Fibroblast of upper back skin (primary cell): ENCODE measurements at places on chromosomes 7 and 10.

DNA sequence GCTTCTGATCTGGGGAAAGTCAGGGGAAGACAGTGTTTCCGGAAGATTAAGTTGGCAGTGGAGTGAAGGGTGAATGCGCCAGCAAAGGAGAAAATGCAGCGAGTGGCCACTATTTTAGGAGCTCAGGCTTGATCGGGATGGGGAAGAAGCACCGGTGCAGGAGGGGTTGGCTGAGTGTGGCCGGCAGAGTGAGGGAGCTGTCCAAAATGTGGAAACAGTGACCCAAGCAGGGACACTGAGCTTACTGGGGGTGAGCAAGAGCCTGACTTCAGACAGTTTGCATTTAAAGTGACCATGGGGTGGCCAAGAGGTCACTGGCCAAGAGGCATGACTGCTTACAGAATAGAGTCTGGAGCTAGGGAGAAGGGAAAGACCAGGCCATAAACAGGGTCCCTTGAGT is 79.3 kb downstream of the GOLGA7B start:
- DNase-seq, result no peak

DNA sequence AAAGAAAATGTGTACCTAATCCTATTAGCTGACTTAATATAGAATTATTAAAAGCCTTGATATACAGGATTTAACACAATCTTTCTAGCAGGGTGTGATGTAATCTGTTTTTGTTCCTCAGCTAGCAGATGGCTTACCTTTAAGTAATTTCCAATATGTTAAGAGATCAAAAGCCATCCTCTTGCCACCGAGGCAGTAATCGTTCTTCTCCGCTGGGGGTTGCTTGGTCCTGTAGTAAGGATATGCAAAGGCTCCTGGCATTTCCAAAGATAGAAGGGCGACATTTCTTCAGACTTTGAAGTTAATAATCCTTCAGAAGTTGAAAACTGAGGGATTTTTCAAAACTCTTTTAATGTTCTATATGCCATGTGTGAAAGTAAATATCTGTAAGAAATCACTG is 156.4 kb downstream of the FZD1 start:
- DNase-seq, result no peak

DNA sequence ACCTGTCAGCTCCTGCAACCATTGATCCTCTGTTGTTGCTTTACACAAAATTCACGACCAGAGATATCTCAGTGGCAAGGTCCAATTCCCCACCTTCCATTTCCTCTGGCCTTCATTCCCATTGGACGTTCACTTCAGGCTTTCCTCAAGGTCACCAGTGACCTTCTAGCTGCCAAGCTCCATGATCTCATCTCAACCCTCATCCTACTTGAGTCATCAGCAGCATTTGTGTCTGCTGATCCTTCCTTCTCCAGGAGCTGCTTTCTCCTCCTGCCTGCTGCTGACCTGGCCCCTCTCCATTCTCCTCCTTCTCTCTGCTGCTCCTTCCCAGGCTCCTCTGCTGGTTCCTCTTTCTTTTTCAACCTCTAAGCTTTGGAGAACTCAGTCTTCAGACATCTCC is 66.2 kb upstream of the C10orf90 start:
- peak; percentile 24 for DNase-seq

GRCh38 chr7:54781134-54781920 is 22.3 kb upstream of the SEC61G start:
- no peak for DNase-seq

- no peak for DNase-seq
These were observed 3.0 kb downstream of the PIP4K2A start for GRCh38 chr10:22711373-22711772.

DNA sequence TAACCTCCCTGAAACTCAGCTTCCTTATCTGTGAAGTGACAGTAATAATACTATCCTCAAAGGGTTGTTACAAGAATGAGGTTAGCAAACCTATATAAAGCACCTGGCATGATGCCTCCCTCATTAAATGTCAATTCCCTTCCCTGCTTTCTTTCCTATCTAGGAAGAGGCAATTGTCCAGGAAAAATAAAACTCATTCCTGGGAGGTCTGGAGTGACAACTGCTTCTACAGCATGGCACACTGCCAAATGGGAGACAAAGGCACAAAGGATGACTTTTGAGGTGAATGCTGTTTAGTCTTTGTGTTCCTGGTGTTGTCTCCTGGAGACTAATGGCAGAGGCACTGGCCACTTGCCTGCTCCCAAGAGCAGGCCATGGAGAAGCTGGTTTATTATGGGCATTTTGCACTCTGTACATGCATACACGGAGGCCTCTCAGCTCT is 32.2 kb upstream of the PDE1C start:
- DNase-seq, result no peak

- DNase-seq, result no peak
These were observed 85.4 kb downstream of the GPR26 start for GRCh38 chr10:123751342-123752134.

- peak; percentile 31 for DNase-seq
These were observed 140.6 kb downstream of the ALOX5 start for GRCh38 chr10:45514291-45515270.

GRCh38 chr7:82164813-82165212 is 278.8 kb downstream of the CACNA2D1 start:
- DNase-seq, result peak; percentile 93

GRCh38 chr10:132423966-132424861 is 27.2 kb downstream of the PWWP2B start:
- DNase-seq, result no peak

DNA sequence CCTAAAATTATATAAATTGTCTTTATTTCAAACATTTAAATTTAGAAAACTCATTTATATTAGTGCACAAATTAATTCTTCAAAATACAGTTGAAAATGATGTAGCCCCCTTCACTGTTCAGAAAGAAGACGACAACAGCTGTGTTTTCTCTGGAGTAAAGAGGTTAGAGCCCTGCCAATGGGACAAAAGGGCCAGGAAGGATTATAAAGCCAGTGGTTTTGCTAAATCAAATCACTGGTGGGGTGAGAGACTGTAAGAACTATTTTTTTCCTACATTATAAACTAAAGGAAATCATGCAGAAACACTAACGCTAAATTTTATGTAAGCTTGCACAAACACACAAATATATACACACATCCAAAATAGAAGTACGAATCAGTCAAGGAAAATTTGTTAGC is 386.6 kb downstream of the PARD3 start:
- DNase-seq, result no peak

DNA sequence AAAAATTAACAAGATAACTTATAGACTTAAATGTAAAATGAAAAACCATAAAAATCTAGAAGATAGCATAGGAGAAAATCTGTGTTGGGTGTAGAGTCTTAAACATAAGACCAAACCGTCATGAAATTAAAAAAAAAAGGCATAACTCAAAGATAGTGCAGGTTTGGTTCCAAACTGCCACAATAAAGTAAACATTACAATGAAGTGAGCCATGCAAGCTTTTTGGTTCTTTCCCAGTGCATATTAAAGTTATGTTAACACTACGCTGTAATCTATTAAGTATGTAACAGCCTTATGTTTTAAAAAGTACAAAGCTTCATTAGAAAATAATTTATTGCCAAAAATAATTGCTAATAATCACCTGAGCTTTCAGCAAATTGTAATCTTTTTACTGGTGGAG is 1366.5 kb upstream of the LRRTM3 start:
- DNase-seq, result no peak

DNA sequence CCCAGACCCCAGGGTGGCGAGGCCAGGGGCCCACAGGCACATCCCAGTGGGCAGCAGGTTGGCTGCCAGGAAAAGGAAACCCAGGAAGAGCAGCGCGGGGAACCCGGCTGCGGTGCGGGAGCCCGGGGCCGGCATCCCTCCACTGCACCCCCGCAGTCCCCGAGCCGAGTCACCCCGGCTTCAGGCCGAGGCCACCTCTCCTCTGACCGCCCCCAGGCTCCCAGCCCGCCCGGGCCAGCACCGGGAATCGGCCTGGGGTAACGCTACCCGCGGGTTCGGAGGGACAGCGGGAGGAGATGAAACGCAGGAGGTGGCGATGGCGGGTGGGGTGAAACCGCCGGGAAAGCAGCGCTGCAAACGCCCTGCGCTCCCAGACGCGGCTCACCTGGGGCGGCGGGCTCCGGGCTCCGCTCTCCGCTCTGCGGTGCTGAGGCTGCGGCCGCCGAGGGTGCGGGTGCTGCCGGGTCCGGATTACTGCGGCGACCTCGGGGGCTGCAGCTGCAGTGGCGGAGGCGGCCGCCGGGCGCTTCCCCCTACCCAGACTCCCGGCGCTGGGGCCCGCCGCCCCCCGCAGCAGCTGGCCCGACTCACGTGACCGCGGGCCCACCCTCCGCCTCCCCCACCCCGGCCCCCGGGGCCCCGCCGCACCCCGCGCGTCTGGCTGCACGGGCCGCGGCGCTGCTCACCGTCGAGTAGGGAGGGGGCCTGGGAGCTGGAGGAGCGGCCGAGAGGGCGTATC is at the start of gene SCRN1:
Gene SCRN1, minus strand, starts transcription at position 545 of the 739 bp plus-strand sequence. CDS start 20,734 bp downstream, outside the sequence.
- peak; percentile 54 for DNase-seq

- peak; percentile 12 for DNase-seq
These were observed 50.6 kb downstream of the VPS41 start for GRCh38 chr7:38858259-38858884.

DNA sequence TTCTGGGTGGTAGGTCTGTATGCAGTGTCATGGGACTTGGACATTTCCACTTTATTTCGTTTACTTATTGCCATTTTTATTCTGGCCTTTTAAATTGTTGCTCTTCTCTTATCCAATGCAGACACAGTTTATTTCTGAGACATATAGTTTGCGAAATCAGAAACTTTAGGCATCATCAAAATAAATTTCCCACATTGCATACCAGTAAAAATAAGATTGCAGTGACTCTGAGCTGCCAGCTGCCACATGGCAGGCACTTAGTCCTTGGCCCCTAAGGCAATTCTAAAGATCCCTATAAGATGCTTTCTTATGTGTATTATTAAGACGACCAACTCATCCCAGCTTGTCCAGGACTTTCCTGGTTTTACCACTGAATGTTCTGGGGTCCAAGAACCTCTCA is 81.8 kb upstream of the ANKRD1 start:
- no peak for DNase-seq

DNA sequence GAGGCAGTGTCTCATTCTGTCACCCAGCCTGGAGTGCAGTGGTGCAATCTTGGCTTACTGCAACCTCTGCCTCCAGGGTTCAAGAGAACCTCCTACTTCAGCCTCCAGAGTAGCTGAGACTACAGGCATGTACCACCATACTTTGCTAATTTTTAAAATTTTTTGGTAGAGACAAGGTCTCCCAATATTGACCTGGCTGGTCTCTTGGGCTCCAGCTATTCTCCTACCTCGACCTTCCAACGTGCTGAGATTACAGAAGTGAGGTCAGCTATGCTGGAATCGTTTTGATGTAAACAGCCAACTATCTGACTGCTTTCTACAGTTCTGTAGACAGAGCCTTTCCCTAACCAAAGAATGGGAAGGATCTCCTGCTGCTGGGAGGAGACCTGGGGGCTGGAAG is 375.8 kb downstream of the GATA3 start:
- DNase-seq, result no peak

- DNase-seq, result no peak
These were observed 202.9 kb downstream of the GRM3 start for GRCh38 chr7:86846494-86847190.
